ENCODE measurements at places on chromosomes 4 and X.

DNA sequence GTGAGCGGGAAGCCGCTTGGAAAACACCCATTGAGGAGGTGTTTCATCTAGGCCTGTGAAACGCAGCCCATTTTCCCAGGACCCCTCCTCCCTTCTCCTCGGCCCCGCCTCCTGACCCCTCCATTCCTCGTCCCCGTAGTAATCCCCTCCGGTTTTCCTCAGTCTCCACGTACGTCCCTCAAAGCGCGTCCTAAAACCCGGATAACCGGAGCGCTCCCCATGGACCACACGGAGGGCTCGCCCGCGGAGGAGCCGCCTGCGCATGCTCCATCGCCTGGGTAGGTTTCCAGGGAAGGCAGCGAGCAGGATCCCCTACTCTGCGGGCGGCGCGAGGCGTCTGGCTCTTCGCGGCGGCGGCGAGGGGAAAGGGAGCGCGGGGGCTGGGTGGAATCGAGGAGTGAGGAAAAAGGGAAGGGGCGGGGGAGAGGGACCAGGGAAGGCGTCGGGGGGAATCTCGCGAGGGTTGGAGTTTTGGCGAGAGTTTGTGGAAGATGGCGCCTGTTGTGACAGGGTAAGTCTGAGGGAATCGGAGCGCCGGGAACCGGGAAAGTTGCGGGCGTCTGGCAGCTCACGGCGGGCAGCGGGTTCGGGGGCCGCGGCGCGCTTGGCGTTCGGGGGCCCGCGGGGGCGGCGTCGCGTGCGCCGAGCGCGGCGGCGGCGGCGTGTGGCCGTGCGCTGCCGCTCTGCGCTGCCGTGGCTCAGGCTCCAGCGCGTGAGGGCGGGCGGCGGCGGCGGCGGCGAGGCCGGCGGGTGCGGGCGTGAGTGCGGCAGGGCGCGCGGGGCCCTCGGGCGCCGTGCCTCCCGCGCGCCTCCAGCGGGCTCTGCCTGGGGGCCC is at the start of gene RBPJ:
RBPJ (plus strand) TSS at position 477 of the 835 bp plus-strand sequence; CDS start at position 492, 15 bp downstream.
- DNase-seq: peak; percentile 76

- DNase-seq: no peak
Observed at GRCh38 chr4:171759274-171759673, 53.9 kb upstream of the GALNTL6 start.

- no peak for DNase-seq
Observed at GRCh38 chr4:30744386-30744785, 24.2 kb downstream of the PCDH7 start.

DNA sequence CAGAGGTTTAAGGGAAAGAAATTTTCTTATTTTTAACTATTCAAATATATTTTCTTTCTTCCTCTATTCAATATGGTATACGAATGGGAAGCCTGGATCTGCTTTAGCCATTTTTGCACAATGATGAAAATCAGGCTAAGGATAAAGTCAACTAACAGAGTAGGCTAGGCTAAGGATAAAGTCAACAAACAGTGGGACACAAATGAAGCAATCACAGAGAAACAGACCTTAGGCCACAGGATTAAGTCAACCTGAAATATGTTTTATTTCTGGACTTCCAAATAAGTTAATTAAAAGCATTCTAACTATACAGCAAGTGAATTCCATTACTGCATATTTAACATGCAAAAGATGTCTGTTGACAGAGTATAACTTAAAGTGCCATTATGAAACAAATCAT is 17.0 kb downstream of the DYNLT3 start:
- no peak for DNase-seq

DNA sequence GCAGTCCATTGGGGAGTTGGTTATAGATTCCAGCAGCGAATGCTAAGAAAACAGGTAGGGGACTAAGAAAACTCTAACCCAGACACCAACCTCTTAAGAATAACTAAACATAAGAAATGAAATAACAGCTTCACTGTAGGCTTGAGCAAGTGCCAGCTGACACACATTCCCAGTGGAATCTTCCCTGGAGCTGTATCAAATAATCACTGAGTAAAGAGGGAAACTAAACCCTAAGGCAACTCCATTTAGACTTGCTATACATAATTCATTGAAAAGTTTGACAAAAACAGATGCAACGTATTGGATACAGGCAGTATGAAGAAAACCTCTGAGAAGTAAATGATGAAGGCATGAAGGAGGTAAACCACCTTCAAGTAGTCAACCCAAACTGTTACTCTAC is 293.5 kb downstream of the OPHN1 start:
- DNase-seq: no peak

- DNase-seq: no peak
Observed at GRCh38 chr4:121199742-121200561, 35.8 kb upstream of the TNIP3 start.

DNA sequence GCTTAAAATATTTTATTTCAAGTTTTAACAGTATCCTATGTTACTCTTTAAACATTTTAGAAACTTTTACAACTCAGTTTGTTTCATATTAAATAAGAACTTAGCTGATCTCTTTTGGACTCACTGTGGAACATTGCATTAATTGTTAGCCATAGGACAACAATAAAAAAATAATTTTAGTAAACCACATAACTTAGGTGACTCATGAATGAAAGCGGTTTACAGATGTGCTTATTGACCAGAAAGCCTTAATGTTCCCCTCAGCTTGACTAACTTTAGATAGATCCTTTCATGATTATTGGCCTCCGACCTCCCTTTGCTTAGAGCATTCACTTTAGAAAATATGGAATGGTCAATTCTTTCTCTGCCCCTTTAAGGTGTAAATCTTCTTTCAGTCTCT is 783.5 kb upstream of the MAGEB2 start:
- DNase-seq: no peak

GRCh38 chr4:153207027-153207426 is 2.8 kb downstream of the TRIM2 start:
- DNase-seq: no peak

- peak; percentile 47 for DNase-seq
Observed at GRCh38 chr4:40247350-40247749, 50.5 kb downstream of the RHOH start.

GRCh38 chr4:47879458-47879857 is 34.9 kb downstream of the NFXL1 start:
- no peak for DNase-seq

DNA sequence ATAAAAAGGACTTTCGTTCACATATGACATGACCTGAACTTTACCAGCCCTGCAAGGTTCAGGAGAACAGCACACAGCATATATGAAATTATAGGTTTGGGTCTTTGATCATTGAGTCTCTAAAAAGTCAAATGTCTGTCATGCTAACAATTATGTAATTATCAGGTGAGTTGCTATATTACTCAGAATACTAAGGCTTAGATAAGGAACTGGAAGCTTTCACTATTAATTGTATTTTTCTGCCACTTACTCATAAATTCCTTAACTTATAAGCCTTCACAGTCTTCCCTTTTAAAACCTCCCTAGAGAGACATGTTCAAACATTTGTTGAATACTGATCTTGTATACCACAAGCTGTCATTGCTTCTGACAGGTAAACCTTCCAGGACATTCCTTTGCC is 292.8 kb upstream of the MAGEB2 start:
- DNase-seq: no peak
